ENCODE measurements at places on chromosomes 1 and 21.
A peak's percentile ranks its signal among the peaks of the same experiment; 100 is the strongest.

- no peak for ATAC-seq
Observed at GRCh38 chr1:38210021-38210894, 163.7 kb upstream of the POU3F1 start.

DNA sequence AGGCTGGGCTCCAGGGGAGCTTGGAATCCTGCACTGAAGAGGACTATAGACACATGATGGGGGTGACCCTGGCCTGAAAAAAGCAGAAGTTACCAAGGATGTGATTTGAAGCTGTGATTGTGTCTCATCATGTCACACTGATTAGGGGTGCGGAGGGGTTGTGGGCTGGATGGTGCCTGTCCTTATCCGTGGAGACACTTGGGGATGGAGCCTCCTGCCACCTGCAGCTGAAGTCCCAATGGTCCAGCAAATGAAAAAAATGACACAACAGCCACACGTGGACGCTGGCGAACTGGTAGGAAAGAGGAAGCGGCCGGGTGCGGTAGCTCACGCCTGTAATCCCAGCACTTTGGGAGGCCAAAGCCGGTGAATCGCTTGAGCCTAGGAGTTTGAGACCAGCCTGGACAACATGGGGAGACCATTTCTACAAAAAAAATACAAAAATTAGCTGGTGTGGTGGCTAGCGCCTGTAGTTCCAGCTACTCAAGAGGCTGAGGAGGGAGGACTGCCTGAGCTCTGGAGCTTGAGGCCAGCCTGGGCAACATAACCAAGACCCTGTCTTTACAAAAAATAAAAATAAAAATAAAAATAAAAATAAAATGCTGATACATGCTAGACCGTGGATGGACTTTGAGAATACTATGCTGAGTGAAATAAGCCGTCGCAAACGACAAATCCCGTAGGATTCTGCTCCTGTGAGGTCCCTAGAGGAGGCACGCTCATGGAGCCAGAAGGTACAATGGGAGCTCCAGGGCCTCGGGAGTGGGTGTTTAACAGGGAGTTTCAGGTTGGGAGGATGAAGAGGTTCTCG, 838 bp upstream of the IBA57 start:
- ATAC-seq, result peak; percentile 26

GRCh38 chr1:29532285-29532684, 296.0 kb downstream of the PTPRU start:
- no peak for ATAC-seq

DNA sequence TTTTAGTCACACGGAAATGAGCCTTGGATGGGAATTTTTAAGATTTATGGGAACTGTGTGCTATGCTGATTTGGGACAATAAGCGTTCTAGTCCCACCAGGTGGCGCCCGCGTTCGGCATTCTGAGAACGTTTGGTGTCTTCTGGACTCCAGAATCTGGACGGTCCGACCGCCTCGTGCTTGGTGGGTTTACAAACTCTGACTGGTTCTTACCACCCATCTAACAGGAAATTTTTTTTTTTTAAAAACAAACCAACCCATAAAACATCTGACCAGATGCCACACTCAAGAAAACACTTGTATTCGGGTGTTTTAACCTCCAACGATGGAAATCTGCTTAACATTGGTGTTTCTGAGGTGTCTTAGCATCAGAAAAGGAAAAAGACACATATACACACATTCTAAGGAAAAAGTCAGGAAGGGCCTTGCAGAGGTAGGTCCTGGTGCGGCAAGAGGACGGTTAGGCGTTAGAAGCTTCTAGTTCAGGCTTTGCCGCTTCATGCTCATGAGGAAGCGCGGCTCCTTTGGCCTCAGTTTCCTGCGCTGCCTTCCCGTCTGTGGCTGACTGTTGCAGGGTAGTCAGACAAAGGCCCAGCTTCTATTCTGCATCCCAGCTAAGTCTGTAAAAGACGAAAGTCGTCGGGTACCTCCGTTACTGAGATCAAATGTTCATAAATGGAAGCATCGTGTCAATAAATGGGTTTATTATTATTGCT, 814 bp upstream of the DYRK3 start:
- ATAC-seq, result peak; percentile 64

- peak; percentile 9 for ATAC-seq
Observed at GRCh38 chr1:226403201-226404034, 4.5 kb downstream of the PARP1 start.

- ATAC-seq, result no peak
Observed at GRCh38 chr1:55654171-55654570, 439.0 kb upstream of the USP24 start.

DNA sequence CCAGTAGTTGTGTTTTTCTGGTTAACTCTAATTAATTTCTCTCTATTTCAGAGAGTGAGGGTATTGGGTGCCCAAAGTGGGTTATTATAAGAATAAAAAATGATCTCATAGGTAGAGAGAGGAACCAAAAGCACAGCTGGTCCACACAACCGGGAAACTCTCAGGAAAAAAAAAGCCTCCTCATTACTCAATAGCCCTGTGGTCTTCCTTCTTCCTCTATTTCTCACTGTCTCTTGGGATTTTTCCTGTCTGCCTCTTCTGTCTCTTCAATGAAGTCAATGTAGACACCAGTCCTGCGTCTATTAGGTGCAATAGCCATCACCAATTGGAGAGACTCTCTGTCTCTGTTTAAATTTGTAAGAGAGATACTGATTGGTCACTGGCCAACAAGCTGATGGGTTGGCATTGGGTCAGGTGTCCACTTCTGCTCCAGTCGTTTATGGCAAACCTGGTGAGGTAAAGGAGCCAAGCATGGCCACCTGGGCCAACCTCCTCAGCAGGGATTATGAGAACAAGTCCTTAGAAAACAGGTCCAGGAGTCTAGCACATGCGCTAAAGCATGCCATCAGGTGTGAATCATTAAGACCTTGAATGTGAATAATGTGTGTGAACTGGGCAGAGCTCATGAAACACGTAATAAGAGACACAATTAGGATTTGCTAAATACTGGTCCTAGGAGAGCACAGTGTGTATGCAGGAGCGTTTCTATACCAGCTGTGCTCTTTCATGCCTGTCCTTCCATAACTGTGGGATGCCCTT, 443.0 kb upstream of the RUNX1 start:
- ATAC-seq, result no peak

Data from SK-N-SH treated with all-trans-retinoic acid at 6 μM for 48 hours (cell line).